ENCODE measurements at places on chromosomes 3 and 15. TPM values are rescaled to one million over a fixed set of nuclear protein-coding genes. Genes with fewer than 3 reads are reported as not detected.

CDCP1 gene
- total RNA-seq: 0.48 TPM

B3GNT5 gene
- 2.0 TPM for total RNA-seq

PRSS50 gene
- total RNA-seq: not detected

ABCF3 gene
- 47.9 TPM for total RNA-seq

GABRB3 gene
- 12.9 TPM for total RNA-seq

PPP1R14D gene
- not detected for total RNA-seq

FNDC3B gene
- 69.3 TPM for total RNA-seq

LRRK1 gene
- total RNA-seq: 4.4 TPM

MME gene
- total RNA-seq: 0.96 TPM

ARL8B gene
- total RNA-seq: 35.6 TPM

NR2E3 gene
- total RNA-seq: not detected

GRCh38 chr3:131218196-131218595 is 163.4 kb upstream of the NUDT16 start:
- no peaks in the 10 kb centered on the region for H3K36me3 ChIP-seq
- DNase-seq: no peak
- no peaks in the 10 kb centered on the region for H3K4me1 ChIP-seq
- H3K27ac ChIP-seq: no peak overlapping the region
- no peaks in the 10 kb centered on the region for H3K27me3 ChIP-seq

GRCh38 chr3:60413551-60413950 is 837.7 kb downstream of the FHIT start:
- no peak overlapping the region for H3K27ac ChIP-seq
- no peak for DNase-seq
- H3K36me3 ChIP-seq: no peaks in the 10 kb centered on the region
- no peaks in the 10 kb centered on the region for H3K4me1 ChIP-seq

DNA sequence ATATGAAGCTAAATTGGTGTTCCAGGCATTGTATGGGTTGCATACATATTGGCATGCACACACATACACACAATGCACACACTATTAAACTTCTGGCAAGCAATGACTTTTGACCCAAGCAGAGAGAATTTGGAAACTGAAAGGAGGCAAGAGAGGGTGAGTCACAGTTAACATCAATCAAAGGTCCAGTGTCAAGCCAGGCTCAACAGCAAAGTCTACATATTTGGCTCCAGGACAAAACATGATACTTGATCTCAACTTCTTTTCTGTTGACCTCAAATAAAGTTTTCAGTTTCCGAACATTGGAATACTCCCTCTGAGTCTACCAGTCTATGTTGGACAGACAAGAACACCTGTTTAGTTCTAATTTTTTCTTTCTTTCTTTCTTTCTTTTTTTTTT is 28.3 kb downstream of the IL12A start:
- no peak overlapping the region for H3K27ac ChIP-seq
- H3K4me1 ChIP-seq: no peaks in the 10 kb centered on the region
- no peaks in the 10 kb centered on the region for H3K36me3 ChIP-seq
- no peaks in the 10 kb centered on the region for H3K27me3 ChIP-seq
- no peak overlapping the region for H3K4me3 ChIP-seq
- no peak for DNase-seq

DNA sequence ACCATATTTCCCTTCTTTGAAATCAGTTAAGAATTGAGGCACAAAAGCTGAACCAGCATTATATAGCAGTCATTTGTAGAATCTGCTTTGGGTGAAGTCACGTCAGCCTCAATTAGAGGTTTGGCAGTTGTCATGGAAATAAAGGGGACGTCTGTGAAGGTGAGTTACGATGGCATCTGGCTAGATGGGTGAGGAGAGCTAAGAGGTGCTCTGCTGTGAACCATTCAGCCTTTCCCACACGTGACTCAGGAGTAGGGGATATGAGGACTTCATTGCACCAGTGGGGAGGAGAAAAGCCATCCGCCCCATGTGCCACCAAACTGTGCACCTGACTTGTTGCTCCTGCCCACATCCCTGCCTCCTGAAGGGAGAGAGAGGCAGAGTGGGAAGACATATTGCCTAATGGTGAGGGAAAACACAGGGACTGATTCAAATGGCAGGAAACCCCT is 2.8 kb upstream of the C15orf40 start:
- H3K4me1 ChIP-seq: peaks cover 18% of the 10 kb centered on the region
- DNase-seq: no peak
- H3K4me3 ChIP-seq: no peak overlapping the region
- peaks cover 24% of the 10 kb centered on the region for H3K36me3 ChIP-seq
- no peaks in the 10 kb centered on the region for H3K27me3 ChIP-seq

DNA sequence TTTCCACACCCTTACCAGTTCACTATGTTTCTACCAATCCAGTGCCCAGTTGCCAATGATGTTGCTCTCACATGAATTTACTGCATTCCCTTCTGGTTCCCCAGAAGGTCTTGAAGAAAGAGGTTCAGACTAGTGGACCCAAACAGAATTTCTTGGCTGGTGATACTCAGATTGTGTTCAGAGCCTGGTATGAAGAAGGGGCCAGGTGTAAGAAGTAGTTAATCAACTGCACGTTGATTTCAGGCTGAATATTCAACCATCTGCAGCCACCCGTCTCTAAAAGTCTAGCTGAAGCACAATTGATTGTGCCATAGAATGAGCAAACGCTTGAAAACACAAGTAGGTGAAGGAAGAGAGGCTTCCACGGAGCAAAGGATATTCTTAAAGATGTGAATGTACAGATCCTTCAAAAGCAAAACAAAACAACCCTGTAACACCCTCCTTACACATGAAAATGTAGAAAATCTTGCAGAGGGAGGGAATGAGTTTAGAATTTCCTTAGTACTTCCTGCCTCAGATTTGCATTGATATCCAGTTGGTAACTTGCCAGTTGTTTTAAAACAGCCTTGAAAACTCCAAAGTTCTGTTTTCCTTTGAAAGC is 4.7 kb downstream of the RBMS3 start:
- peak overlapping the region; percentile 92 for H3K27ac ChIP-seq
- no peaks in the 10 kb centered on the region for H3K27me3 ChIP-seq
- no peaks in the 10 kb centered on the region for H3K36me3 ChIP-seq
- DNase-seq: no peak
- peaks cover 15% of the 10 kb centered on the region for H3K4me1 ChIP-seq

DNA sequence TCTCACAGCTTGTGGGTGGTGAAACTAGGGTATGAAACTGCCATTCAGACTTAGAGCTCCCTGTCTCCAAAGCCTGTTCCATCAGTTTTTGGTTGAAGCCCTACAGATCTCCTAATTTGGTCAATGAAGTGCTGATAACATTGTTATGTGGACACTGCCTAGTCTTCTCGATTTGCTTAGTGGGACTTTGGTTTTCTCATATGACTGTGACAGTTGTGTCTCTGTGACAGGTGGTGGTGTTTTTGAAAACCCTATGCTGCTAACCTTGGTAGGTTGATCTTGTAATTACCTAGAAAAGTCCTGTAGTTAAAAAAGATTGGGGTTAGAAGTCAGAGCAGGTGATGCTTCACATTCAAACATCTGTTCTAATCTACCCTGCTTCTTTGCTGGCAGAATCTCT is 9.2 kb downstream of the PPM1L start:
- H3K27ac ChIP-seq: peak overlapping the region; percentile 17
- H3K36me3 ChIP-seq: no peaks in the 10 kb centered on the region
- H3K4me1 ChIP-seq: no peaks in the 10 kb centered on the region
- H3K4me3 ChIP-seq: no peak overlapping the region
- DNase-seq: no peak
- H3K27me3 ChIP-seq: no peaks in the 10 kb centered on the region

GRCh38 chr3:106530367-106530766 is 661.6 kb upstream of the CBLB start:
- H3K27ac ChIP-seq: no peak overlapping the region
- H3K4me1 ChIP-seq: no peaks in the 10 kb centered on the region
- no peaks in the 10 kb centered on the region for H3K27me3 ChIP-seq

DNA sequence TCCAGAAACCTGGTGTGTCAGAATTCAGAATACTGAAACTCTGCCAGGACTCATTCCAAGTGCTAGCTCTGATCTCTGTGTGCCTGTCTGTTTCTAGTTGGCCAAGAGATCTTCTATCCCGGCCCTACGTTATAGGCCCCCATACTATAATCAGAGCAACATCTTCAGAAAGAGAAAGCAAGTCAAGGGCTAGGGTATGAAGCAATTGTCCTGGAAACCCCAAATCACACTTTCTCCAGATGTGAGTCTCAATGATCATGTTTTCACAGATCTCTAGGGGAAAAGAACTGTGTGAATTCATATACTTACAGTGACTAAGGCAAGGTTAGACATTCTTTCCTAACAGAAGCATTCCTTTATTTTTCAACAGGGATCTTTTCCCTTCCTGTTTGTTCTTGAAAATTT is 309.7 kb downstream of the SLC9A9 start:
- peaks cover 6% of the 10 kb centered on the region for H3K4me1 ChIP-seq
- H3K27ac ChIP-seq: peak overlapping the region; percentile 37
- no peaks in the 10 kb centered on the region for H3K36me3 ChIP-seq
- no peak overlapping the region for H3K4me3 ChIP-seq
- no peaks in the 10 kb centered on the region for H3K27me3 ChIP-seq

DNA sequence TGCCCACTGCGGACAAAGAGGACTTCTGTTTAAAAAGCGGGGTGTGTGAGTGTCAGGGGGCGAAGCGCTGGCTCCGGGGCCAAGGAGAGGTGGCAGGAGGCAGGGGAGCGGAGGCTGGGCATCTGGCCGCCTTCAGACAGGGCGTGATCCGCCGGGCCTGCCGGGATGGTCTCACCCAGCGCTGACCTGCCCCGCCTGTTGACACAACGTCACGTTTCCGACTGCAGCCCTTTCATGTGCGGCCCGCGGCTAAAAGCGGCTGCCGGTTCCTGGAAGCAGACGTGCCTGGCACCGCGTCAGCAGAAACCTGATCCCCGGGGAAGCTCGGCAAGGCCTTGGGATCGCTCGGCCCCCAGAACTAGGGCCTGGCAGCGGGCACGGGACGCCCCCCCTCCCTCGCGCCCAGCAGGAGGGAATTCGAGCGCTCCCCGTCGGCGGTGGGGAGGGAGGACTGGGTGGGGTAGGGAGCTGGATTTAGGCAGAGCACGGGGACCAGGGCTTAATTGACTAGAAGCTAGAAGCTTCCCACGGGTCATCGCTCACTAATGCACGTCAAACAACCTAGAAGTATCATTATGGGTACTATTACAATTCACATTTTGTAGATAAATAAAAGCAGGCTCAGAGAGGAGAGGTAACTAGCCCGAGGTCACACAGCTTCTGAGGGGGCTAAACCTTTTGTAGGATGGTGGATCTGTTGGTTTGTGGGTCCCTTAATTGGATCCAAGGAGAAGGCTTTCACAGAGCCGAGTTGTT is 7.7 kb downstream of the BHLHE40 start:
- H3K27ac ChIP-seq: peak overlapping the region; percentile 96
- no peaks in the 10 kb centered on the region for H3K4me1 ChIP-seq
- peaks cover 12% of the 10 kb centered on the region for H3K36me3 ChIP-seq
- no peaks in the 10 kb centered on the region for H3K27me3 ChIP-seq

DNA sequence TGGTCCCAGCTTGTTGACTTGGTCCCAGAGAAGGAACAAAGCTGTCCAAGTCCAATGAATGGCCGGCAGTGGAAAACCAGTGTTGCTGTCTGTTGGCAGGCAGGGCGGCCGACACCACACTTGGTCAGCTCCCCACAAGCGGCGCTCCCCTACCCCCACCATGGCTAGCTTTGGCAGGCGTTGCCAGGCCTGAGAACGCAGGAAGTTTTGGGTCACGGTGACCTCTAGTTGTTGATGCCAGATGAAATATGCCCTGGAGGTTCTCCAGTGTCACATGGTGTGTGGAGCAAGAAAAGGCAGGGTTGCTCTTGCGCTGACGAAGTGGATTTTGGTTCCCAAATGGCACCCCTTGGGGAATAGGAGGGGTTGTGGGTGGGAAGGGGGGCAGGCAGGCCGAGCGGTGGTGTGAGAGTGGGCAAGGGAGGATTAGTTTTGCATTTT is 72.7 kb upstream of the TPRG1 start:
- no peak overlapping the region for H3K4me3 ChIP-seq
- peak overlapping the region; percentile 80 for H3K27ac ChIP-seq
- H3K27me3 ChIP-seq: no peaks in the 10 kb centered on the region
- H3K36me3 ChIP-seq: no peaks in the 10 kb centered on the region
- no peaks in the 10 kb centered on the region for H3K4me1 ChIP-seq

- no peaks in the 10 kb centered on the region for H3K27me3 ChIP-seq
- no peaks in the 10 kb centered on the region for H3K36me3 ChIP-seq
- no peaks in the 10 kb centered on the region for H3K4me1 ChIP-seq
- DNase-seq: no peak
- H3K27ac ChIP-seq: no peak within 1 kb of the TSS
Observed at GRCh38 chr3:79767905-79768267, at the start of gene ROBO1. TSS of gene ROBO1 (minus strand) at chr3:79767998.

GRCh38 chr3:127646501-127647046 is 17.6 kb downstream of the PODXL2 start:
- no peaks in the 10 kb centered on the region for H3K4me1 ChIP-seq
- no peak overlapping the region for H3K27ac ChIP-seq
- no peak for DNase-seq

All from right atrium auricular region (tissue), 2 donors.